ENCODE measurements at places on chromosomes 11 and 22. TPM values are rescaled to one million over a fixed set of nuclear protein-coding genes. Genes with fewer than 3 reads are reported as not detected.

DNA sequence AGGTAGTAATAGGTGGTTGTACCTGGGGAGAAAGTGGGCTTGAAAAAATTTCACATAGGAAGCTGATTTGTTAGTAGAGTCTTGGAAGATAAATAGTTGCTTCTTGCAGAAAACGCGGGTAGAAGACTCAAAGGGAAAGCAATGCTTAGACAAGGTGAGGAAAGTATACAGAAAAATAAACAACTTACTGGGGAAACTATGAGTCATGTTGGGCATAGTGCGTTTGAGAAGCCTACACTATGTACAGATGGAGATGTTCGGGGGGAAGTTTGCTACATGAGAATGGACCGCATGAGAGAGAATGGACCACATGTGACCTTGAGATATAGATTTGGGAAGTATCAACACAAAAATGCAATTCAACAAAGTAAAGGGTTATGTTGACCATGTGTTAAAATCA lies 86.7 kb upstream of the DDI1 start:
- no peaks in the 10 kb centered on the region for H3K4me1 ChIP-seq
- DNase-seq: no peak
- no peak overlapping the region for H3K4me3 ChIP-seq

GRCh38 chr22:41888627-41889200 lies 26.2 kb downstream of the SHISA8 start:
- DNase-seq: no peak
- H3K27me3 ChIP-seq: no peaks in the 10 kb centered on the region
- H3K4me1 ChIP-seq: no peaks in the 10 kb centered on the region
- peaks cover 97% of the 10 kb centered on the region for H3K36me3 ChIP-seq

- DNase-seq: peak; percentile 2
- H3K27me3 ChIP-seq: no peaks in the 10 kb centered on the region
- H3K4me1 ChIP-seq: no peaks in the 10 kb centered on the region
- no peak overlapping the region for H3K4me3 ChIP-seq
- H3K27ac ChIP-seq: no peak overlapping the region
Observed at GRCh38 chr22:30885001-30885366, 83.6 kb downstream of the MORC2 start.

GRCh38 chr11:33700063-33700501 lies 544 bp downstream of the C11orf91 start:
- peak overlapping the region; percentile 80 for H3K27ac ChIP-seq
- peak; percentile 64 for DNase-seq
- peaks cover 5% of the 10 kb centered on the region for H3K36me3 ChIP-seq

GRCh38 chr11:57566905-57567514 lies 462 bp downstream of the UBE2L6 start:
- no peaks in the 10 kb centered on the region for H3K36me3 ChIP-seq
- no peak for DNase-seq
- H3K4me3 ChIP-seq: peak overlapping the region; percentile 98
- peaks cover 35% of the 10 kb centered on the region for H3K4me1 ChIP-seq

- H3K27me3 ChIP-seq: no peaks in the 10 kb centered on the region
- no peak for DNase-seq
- H3K4me3 ChIP-seq: no peak overlapping the region
- H3K36me3 ChIP-seq: no peaks in the 10 kb centered on the region
- no peak overlapping the region for H3K27ac ChIP-seq
Observed at GRCh38 chr11:121652971-121653370, 200.2 kb upstream of the SORL1-AS1 start.

DNA sequence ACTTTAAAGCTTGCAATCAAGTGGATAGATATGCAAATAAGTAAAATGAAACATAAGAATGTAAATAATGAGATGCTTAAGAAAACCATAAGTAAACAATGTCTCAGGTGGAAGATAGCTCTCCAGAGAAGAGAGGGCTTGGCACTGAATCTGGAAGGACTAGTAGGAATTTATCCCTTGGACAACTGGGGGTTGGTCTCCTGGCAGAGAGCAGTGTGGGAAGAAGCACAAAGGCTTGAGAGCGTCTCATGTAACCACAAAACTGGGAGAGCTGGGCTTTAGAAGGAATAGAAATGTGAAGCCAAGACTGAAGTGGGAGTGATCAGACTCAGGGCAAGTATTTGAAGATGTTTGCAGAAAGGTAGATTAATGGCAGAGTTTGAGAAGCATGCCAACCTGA lies 31.3 kb downstream of the CARD18 start:
- no peak for DNase-seq
- peaks cover 19% of the 10 kb centered on the region for H3K4me1 ChIP-seq
- H3K4me3 ChIP-seq: no peak overlapping the region
- no peaks in the 10 kb centered on the region for H3K27me3 ChIP-seq
- H3K36me3 ChIP-seq: no peaks in the 10 kb centered on the region
- no peak overlapping the region for H3K27ac ChIP-seq

GRCh38 chr11:27557226-27557625 lies 50.7 kb upstream of the LIN7C start:
- no peaks in the 10 kb centered on the region for H3K36me3 ChIP-seq
- no peak overlapping the region for H3K4me3 ChIP-seq

- peaks cover 93% of the 10 kb centered on the region for H3K36me3 ChIP-seq
- H3K27ac ChIP-seq: no peak overlapping the region
- no peak for DNase-seq
- H3K27me3 ChIP-seq: no peaks in the 10 kb centered on the region
- H3K4me3 ChIP-seq: no peak overlapping the region
Observed at GRCh38 chr11:117391181-117391580, 63.5 kb downstream of the CEP164 start.

DNA sequence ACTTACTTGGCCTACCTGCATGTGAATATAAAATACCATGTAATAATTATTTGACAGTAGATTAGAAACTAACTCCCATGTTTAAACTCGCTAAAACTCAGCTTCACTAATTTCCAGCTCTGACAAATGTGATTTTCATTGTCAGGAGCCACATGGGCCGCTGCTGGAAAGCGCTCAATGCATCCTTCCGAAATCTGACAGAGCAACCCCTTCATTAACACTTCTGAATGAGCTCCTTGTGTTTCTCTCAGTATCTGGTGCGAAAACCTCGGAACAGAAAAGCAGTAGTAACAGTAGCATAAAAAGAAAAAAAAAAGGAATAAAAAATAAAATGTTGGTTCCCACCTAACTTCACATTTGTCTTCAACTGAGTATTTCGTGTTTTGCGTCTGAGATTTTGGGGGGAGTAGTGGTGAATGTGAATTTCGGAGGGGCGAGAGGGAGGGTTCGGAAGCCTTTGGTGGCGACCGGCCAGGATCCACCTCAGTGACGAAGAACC lies 710 bp downstream of the MTCH2 start:
- H3K4me1 ChIP-seq: peaks cover 14% of the 10 kb centered on the region
- peak overlapping the region; percentile 92 for H3K27ac ChIP-seq
- DNase-seq: no peak

DNA sequence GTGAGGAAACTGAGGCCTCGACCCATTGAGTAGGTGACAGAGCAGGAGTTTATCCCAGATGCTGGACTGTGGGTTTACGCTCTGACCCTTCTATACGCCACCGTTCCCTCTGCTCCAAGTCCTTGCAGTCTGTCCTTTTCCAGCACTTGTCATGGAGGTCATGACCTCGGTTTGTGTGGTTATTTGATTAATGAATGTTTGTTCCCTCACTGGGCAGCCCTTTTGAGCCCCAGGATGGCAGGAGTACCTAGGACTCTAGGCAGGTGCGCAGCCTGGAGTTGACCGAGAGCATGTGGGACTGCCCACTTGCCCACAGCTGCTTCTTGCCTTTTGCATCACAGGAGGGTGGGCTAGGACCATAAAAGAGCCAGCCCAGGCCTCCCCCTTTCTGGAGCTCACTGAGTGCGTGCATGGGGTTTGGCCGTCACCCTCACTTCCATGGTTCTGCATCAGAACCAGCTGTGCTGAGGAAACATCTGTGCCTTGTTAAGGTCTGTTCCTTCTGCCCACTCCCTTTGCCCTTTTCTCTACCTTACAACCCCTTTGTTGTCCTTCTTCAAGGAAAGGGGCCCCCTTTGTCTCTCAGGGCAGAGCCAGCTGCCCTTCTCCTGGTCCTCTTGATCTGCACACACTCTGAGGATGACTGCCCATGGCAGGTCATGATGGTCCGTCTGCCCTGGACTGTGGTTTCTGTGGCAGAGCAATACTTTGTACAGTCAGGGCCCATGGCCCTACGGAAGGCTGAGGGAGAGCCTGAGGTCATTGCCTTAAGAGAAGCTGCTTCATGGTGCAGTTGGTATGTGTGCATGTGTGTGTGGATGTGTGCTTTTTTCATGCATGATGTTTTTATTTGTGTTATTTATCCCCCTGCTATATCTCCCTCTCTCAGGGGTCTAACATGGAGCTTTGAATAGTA lies 38.2 kb downstream of the BMAL1 start:
- peaks cover 55% of the 10 kb centered on the region for H3K4me1 ChIP-seq
- H3K36me3 ChIP-seq: peaks cover 6% of the 10 kb centered on the region
- no peaks in the 10 kb centered on the region for H3K27me3 ChIP-seq
- peak overlapping the region; percentile 4 for H3K27ac ChIP-seq

DNA sequence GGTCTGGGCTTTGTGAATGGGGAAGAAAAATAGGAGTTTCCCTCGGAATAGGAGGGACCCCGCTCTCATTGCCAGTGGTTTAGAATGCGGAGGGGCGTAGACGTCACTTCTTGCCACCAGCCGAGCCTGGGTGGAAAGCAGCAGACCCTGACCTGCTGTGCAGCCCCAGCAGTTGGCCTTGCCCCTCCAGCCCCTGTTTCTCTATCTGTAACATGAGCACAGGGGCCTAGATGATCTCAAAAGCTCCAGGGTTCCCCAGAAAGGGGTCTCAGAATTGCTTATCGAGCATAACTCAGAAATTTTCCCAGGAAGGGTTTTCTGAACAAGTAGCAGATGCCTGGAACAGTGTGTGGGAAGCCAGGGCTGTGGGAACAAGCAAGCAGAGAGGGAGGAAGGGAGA lies 43.9 kb downstream of the C11orf91 start:
- H3K4me1 ChIP-seq: no peaks in the 10 kb centered on the region
- H3K4me3 ChIP-seq: no peak overlapping the region
- no peaks in the 10 kb centered on the region for H3K36me3 ChIP-seq
- no peaks in the 10 kb centered on the region for H3K27me3 ChIP-seq
- no peak for DNase-seq

- H3K27me3 ChIP-seq: no peaks in the 10 kb centered on the region
- H3K4me3 ChIP-seq: no peak overlapping the region
- DNase-seq: no peak
- no peak overlapping the region for H3K27ac ChIP-seq
Observed at GRCh38 chr11:75453916-75454655, 21.1 kb upstream of the KLHL35 start.

RAG2 gene
- total RNA-seq: not detected

OLFML1 gene
- 23.2 TPM for total RNA-seq

ARVCF gene
- 16.8 TPM for total RNA-seq

PPFIA1 gene
- 81.0 TPM for total RNA-seq

CSF2RB gene
- 30.1 TPM for total RNA-seq

LINC01488 gene
- total RNA-seq: not detected

FGF19 gene
- total RNA-seq: not detected

Data from lower lobe of right lung (tissue), 2 donors.